Occipital lobe (tissue), 3 donors: ENCODE measurements at places on chromosomes 5 and 9. TPM values are rescaled to one million over a fixed set of nuclear protein-coding genes. Genes with fewer than 3 reads are reported as not detected.

PCDH12 gene
- total RNA-seq: 2.8 TPM

TBCA gene
- total RNA-seq: 70.7 TPM

HTR1A gene
- total RNA-seq: 18.2 TPM

PCDHB16 gene
- total RNA-seq: 4.5 TPM

FOXD4L4 gene
- total RNA-seq: 0.78 TPM

ARL14EPL gene
- total RNA-seq: not detected

IFNA21 gene
- not detected for total RNA-seq

CCDC152 gene
- 12.9 TPM for total RNA-seq

TAF11L12 gene
- not detected for total RNA-seq

ADAMTS12 gene
- 1.2 TPM for total RNA-seq

BARHL1 gene
- total RNA-seq: not detected

SHB gene
- total RNA-seq: 14.2 TPM

LMAN2 gene
- 73.5 TPM for total RNA-seq

STXBP1 gene
- 78.5 TPM for total RNA-seq

OTP gene
- not detected for total RNA-seq

IFNA2 gene
- total RNA-seq: not detected

LRRC19 gene
- not detected for total RNA-seq

OTULINL gene
- total RNA-seq: 32.6 TPM

PCDHGA3 gene
- total RNA-seq: 4.7 TPM

IL4 gene
- not detected for total RNA-seq

PCDHAC2 gene
- 33.5 TPM for total RNA-seq

DNAI1 gene
- 0.78 TPM for total RNA-seq

EIF4E1B gene
- not detected for total RNA-seq

SLC4A9 gene
- under 0.01 TPM for total RNA-seq

ARSB gene
- total RNA-seq: 24.6 TPM

ANKRD18B gene
- total RNA-seq: 1.1 TPM

N4BP3 gene
- total RNA-seq: 8.0 TPM

HACD4 gene
- total RNA-seq: 0.94 TPM

PCDHGA7 gene
- 8.4 TPM for total RNA-seq

NACC2 gene
- total RNA-seq: 5.9 TPM

RAD50 gene
- total RNA-seq: 39.3 TPM

FAM221B gene
- total RNA-seq: not detected

ZBTB6 gene
- total RNA-seq: 88.0 TPM

STK32A gene
- total RNA-seq: 5.3 TPM

THBS4 gene
- 2.2 TPM for total RNA-seq

SLC22A4 gene
- total RNA-seq: 1.6 TPM

CATSPER3 gene
- total RNA-seq: 1.2 TPM

BBLN gene
- 32.6 TPM for total RNA-seq

NR5A1 gene
- under 0.01 TPM for total RNA-seq

CDH9 gene
- 34.2 TPM for total RNA-seq

SPATA6L gene
- 10.9 TPM for total RNA-seq

C9orf78 gene
- 40.2 TPM for total RNA-seq

GCNT4 gene
- total RNA-seq: 1.7 TPM

IL5 gene
- not detected for total RNA-seq

OLFM1 gene
- total RNA-seq: 77.8 TPM

F12 gene
- 3.9 TPM for total RNA-seq

TRPM3 gene
- total RNA-seq: 20.6 TPM

SV2C gene
- total RNA-seq: 1.7 TPM

GRXCR2 gene
- total RNA-seq: not detected

PCDHA3 gene
- total RNA-seq: 21.2 TPM

SPATA31C1 gene
- total RNA-seq: not detected

TAF11L10 gene
- not detected for total RNA-seq
